H1 (cell line): ENCODE measurements at places on chromosomes 11 and 22.

GRCh38 chr11:103948187-103948763, 88.2 kb upstream of the DDI1 start:
- no peak for DNase-seq

GRCh38 chr22:26828311-26828710, 170.9 kb downstream of the MIAT start:
- no peak for DNase-seq

DNA sequence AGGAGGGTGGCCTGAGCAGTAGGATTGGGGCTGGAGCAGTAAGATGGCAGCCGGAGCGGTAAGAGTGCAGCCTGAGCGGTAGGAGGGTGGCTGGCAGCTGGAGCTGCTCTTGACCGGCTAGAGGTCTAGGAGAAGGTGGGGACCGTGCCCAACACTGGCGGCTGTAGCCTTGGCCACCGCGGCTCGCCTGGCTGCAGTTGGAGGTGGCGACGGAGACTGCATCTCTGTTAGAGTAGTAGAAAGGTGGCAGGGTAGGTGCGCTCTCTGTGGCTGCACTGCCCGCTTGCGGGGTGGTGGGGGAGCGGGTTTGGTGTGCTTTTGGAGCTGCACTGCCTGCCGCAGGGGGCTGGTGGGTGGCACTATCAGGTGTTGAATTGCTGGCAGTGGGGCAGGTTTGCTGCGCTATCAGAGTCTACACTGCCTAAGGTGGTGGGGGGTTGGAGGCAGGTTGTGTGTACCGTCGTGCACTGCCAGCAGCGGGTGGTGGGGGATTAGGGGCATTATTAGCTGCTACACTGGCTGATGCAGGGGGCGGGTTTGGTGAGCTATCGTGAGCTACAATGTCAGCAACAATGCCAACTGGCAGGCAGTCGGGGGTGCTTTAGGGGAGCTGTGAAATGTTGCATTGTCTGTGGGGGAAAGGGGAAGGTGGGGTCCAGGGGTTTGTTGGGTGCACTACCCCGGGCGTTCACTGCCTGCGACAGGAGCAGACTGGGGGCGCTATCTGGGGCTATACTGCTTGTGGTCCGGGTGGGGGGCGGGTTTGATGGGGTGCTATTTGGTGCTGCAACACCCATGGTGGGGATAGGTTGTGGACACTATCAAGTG, 4461.3 kb upstream of the OR11H1 start:
- DNase-seq, result no peak

- no peak for DNase-seq
These were observed 507.4 kb downstream of the METTL15 start for GRCh38 chr11:28615542-28615941.

DNA sequence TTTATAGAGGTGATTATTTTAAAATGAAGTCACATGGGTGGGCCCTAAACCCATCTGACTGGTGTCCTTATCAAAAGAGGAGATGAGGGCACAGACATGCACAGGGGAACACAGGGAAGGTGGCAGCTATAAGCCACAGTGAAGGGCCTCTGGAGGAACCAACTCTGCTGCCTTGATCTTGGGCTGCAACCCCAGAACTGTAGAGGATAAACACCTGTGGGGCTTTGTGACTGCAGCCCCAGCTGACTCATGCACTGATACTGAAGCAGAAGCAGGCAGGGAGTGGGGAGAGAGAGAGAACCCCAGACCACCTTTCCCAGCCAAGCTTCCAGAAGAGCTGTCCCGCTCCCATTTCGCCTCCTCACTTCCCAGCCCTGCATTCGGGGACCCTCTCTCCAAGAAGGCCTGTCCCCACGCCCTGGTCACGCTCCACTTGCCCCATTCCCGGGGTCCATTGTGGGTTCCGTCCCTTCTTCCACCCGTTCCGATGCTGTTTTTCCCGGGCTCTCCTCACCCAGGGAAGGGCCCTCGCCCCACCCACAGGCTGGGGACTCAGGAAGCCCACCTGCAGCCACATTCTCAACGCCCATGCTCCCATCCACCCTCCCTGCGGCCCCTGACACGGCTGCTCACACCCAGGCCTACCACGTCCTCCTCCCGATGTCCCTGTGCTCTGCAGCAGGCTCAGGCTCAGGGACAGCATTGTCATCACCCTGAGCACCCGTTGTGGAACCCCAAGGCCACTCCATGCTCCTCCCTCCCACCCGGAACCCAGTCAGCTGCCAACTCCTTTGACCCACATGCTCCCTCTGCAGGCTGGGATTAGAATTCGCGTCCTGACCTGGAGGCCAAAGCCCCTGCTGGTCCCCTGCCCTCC, 90.8 kb upstream of the SHANK2 start:
- peak; percentile 50 for DNase-seq

GRCh38 chr11:14967581-14968243, 4.4 kb downstream of the CALCA start:
- DNase-seq, result no peak

DNA sequence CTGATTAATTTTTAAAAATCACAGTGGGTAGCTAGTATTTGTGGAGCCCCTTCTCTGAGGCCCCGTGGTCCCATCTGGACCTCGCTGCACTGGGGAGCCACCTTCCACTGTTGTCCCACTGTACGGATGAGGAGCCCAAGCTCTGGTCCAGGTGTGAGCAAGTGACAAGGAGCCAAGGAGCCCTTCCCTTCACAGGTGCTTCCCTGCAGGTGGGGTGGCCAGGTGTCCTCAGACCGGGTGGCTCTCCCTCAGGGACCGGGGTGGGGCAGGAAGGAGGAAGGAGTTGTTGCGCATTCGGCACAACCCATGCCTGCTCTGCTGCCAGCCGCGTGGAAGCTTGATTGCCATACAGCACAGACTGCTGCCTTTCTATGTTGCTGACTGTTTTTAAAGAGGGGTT, 10.4 kb upstream of the SEPTIN5 start:
- DNase-seq, result no peak

GRCh38 chr11:85810521-85810870, 445 bp downstream of the SYTL2 start:
- DNase-seq, result peak; percentile 58

GRCh38 chr11:83543706-83544439, 257.7 kb upstream of the CCDC90B start:
- no peak for DNase-seq

GRCh38 chr11:32531528-32531927, 52.1 kb upstream of the EIF3M start:
- no peak for DNase-seq

- DNase-seq, result no peak
These were observed 223.2 kb downstream of the DYNC2H1 start for GRCh38 chr11:103332409-103332808.

- DNase-seq, result no peak
These were observed 770 bp upstream of the TSG101 start for GRCh38 chr11:18527512-18527911.

DNA sequence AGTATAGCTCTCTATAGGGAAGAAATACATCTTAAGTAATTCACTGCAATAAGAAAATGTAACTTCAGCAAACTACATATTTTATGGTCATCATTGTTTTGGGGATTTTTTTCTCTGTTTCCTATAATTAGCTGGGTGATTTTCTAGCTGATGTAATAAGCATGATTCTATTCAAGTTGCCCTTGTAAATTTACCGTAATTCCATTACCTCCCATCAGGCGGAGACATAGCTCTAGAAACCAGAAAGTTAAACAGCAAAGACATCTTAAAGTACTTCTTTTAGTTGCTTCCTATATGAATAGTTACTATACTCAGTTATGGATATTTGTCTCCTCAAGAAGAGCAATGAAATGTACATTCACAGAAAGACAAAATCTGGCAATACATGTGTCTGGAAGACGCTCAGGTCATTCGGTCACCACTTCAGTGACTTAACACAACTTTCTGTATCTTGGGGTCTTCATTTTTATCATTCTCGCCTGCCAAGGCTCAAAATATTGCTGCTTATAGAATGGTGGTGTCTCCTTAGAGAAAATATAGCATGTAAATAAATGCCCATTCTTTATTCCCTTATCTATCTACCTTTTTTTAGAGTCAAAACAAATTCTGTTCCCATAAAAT, 239.9 kb upstream of the ZC3H12C start:
- no peak for DNase-seq

- DNase-seq, result no peak
These were observed 86.6 kb downstream of the MAML2 start for GRCh38 chr11:96256215-96257011.

- DNase-seq, result no peak
These were observed 2084.3 kb downstream of the LRRC4C start for GRCh38 chr11:39374963-39375698.

- no peak for DNase-seq
These were observed 3.7 kb upstream of the HSPA8 start for GRCh38 chr11:123065621-123066020.

GRCh38 chr11:44785856-44786607, 59.3 kb downstream of the TSPAN18 start:
- no peak for DNase-seq

GRCh38 chr11:62694455-62695167, 5.3 kb upstream of the LRRN4CL start:
- no peak for DNase-seq

DNA sequence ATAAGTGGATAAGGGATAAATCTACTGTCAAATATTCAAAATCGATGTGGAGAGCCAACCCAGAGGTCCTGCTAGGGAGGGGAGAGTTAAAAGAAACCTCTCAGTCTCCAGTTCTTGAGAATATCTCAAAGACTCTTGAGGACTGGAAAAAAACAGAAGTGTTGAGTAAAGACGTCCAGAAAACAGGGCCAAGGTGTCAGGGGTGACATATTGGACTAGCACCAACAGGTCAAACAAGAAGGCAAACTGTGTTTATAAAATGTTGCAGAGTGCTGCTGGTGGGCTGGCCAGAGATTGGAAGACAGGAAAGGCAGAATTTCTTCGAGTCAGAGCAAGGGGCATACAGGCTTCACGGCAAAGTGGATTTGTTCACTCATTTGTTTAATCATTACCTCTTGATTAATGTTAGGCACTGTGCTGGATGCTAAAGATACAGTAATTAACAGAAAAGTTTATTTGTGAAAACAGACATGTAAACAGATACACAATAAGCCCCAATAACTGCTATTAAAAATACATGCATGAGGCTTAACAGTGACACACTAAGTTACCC, 33.7 kb upstream of the SMPD1 start:
- no peak for DNase-seq

- DNase-seq, result no peak
These were observed 921.9 kb upstream of the TENM4 start for GRCh38 chr11:80362563-80363340.

- peak; percentile 74 for DNase-seq
These were observed 74.0 kb upstream of the TCF20 start for GRCh38 chr22:42344361-42344905.

- DNase-seq, result no peak
These were observed 11.8 kb downstream of the RNF215 start for GRCh38 chr22:30375312-30375849.

DNA sequence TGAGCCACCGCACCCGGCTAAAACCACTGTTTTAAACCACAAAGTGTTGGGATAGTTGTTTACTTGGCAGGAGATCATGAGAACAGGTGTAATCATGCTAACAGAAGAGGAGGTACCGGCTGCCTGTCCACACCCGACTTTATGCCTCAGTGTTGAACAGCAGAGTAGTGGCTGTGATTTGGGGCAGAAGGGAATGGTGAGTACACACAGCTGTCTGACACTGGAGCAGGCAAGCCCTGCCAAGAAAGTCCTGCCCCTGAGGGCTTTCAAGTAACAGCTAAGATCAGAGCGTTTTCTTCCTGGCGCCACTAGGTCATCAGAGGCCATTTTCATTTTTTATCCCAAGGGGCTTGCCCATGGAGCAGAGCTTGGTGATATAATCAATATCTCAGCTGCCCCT, 8.1 kb downstream of the CDKN1C start:
- DNase-seq, result no peak
